Motor neuron (in vitro differentiated cells): ENCODE measurements at places on chromosomes 6 and 20.

DNA sequence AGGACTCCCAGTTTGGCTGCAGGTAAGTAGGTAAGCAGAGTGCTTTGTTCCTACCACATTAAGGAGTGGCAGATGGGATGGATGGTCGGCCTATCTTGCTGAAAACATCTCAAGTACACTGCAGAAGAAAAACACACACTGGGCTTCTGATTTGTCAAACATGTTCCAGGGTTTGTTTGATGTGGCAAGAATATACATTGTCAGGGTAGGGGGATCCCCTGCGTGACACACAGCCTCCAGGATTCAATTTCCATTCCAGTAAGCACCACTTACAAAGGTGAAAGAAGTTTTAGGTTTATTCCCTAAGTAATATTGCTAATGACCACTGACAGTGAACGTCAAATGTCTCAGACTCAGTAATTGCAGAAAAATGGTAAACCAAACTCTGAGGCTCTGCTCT, 26.0 kb upstream of the KIF16B start:
- ATAC-seq: no peak

GRCh38 chr20:22819784-22820183, 215.3 kb upstream of the SSTR4 start:
- ATAC-seq: no peak

DNA sequence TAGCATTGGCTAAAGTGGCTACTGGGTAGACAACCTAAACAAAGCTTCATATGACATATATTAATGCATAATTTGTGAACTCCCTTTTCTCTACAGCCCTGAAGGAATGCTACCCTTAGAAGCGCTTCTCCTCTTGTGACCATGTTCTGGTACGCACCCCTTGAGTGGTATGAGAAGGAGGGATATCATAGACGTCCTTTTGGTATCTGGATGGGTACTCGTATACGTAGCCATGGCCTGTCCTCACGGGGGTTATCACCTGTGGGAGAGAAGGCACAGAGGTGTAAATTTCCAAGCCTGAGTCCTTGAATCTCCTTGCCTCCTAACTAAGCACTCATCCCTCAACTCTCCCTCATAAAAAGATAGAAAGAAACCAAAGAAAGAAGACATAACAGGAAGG, 39.0 kb downstream of the NEDD9 start:
- ATAC-seq: no peak

GRCh38 chr6:17022604-17023003, 79.2 kb upstream of the STMND1 start:
- no peak for ATAC-seq

DNA sequence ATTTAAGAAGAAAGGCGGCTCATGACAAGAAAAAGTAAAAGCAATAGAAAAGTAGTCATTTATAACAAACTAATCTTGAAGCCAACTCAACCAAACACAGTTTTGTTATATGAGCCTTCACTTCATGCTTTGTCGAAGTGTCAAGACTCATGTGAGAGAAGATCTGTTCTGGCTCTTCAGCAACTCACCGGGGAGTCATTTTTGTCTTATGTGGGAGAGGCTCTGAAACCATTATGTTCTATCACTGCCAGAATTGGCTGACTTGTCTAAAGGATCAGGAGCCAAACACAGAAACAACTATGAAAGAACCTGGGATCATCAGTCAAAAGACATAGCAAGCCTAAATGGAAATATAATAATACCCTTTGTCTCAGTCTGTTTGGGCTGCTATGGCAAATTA, 105.2 kb downstream of the CDK19 start:
- ATAC-seq: no peak

- no peak for ATAC-seq
These were observed 42.1 kb downstream of the TRERF1 start for GRCh38 chr6:42409581-42409980.

GRCh38 chr20:492159-492558, 29.8 kb upstream of the TBC1D20 start:
- ATAC-seq: no peak

GRCh38 chr6:77361018-77361417, 102.3 kb downstream of the HTR1B start:
- no peak for ATAC-seq

DNA sequence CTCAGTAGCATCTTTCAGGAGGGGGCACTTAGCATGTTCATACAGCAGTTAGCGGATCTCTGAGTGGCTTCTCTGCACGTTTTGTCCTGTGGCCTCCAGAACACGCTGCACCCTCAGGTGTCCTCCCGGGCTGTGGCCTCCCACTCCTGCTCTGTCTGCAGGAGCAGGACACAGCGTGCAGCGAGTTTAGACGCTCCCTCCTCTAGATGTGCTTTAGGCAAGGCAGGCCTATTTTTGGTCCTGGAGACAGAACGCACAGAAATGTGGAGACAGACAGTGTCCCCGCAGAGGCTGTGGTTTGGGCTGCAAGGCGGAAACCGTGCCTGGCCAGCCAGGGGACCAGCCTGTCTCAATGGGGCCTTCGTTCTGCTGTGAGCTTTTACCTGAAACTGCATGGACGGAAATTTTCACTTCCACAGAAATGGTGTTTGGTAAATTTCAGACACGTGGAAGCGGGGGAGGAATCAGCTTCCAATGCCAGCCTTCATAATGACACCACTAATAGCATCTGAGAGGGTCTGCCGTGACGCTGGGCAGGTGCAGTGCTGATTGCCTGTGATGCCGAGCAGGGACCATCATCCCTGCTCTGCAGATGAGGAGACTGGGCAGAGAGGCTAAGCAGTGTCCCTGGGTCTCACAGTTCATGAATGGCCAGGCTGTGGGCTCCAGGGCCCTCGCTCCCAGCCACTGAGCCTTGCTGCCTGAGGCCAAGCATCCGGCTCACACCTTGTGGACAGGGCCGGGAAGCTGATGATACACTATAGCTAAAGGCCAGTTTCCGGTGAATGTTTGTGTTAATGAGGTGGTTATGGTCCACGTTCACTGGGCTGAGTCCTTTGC, 120.9 kb downstream of the SYCP2 start:
- ATAC-seq: no peak

DNA sequence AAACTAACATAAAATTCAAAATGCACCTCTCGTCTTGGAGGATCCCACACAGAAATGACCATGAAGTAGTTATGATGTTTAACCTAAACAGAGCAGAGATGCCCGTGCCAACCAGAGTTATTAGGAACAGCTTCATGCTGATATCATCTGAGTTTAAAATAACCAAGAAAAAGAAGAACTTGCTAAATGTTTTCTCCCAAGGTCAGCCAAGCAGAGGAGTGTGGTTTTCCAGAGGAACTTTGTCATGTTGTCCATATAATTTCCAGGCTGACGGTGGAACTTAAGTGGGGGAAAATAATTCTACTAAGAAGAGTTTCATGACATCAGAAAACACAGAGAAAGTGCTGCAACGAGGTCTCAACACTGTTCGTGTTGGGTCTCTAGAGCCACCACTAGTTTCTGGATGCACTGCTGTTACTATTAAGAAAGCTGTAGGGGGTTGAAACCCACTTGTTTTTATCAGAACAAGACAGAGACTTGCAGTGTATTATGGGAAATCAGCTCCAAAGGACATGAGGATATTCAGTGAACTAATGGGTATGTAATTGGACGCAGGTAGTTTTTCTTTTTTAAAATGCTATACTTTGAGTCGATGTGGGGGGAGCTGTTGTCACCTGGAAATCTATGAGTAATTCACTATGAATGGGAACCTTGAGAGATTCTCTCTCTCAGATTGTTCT, 5.2 kb downstream of the AGPAT4 start:
- ATAC-seq: no peak

- no peak for ATAC-seq
These were observed 2.2 kb downstream of the BRD2 start for GRCh38 chr6:32970413-32971241.

GRCh38 chr6:34272013-34272926, 23.5 kb upstream of the SMIM29 start:
- no peak for ATAC-seq

GRCh38 chr6:141829566-141830360, 303.0 kb upstream of the GJE1 start:
- ATAC-seq: no peak

DNA sequence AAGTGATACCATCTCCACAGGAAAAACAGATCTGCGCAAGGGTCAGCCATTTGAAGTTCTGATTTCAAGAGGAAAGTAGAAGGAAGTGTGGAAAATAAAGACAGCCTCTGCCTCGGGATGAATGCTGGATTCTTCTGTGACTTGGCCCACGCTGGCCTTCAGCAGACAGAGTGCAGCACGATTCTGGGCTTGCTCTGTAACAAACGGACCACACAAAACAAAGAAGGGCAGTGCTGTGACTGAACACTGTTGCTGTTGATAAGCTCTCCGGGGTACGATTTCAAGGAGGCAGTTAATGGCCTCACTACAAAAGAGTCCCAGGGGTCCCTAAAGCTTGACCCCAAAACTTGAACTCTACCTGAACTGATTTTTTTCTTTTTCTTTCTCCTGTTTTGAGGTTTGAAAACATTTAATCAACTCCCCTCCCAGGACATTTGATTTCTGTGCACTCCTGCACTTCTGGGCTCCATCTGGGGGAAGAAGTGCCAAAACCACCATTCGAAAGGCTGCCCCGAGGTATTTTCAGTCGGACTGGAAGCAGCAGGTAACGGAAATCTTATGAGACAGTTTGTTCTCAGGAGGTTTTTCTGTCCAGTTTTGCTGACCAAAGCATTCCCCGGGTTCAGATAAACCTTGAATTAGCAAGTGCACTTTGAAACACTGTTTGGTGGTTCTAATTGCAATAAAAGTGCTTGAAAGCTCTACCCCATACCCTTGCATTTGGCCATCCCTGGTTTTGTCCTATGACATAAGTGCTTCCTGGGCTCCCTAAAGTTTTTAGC, 189.6 kb downstream of the MYLK4 start:
- no peak for ATAC-seq

DNA sequence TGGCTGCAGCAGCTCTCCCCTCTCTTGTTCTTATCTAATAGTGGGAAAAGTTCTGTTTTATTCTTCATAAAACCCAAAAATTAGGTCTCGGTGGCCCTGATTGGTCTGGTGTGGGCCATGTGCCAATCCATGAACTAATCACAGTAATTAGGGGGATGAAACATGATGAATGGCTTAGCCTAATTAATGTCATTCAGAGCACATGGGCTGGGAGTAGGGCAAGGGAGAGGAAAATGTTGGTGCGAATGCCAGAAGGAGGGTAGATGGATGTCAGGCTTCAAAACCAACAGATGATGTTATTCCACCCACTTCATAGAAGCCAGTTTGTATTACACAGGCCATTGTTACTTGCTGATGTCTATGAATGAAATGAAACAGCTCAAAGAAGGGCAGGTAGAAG, 46.5 kb downstream of the PLEKHG1 start:
- ATAC-seq: no peak

DNA sequence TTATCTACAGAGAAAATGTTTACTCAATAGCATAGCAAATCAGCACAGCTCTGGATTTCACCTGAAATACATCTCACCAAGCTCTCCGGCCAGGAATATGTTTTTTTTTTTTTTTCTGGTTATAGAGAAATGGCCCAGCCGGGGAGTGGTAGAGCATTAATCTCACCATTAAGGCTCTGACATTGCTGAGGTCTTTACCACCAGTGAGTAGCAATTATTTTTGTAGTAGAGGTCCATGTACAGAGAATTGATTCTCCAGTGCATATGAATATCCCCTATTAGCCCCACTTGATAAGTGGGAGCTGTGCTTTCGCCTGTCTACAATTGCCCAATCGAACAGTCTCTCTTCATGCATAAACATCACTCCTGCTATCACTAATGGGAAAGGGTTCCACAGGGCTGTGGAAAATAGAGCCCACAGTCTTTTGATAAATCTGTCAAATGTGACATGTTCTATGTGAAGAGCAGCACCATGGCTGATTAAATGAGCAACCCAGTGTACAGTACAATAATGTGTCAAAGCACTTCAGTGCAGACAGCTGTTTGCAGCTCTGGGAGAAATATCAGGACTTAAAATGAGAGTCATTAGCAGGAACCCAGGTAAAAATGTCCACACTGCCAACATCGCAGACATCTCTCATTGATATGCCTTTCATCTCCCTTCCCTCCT, 227.1 kb upstream of the ID4 start:
- ATAC-seq: peak; percentile 93

DNA sequence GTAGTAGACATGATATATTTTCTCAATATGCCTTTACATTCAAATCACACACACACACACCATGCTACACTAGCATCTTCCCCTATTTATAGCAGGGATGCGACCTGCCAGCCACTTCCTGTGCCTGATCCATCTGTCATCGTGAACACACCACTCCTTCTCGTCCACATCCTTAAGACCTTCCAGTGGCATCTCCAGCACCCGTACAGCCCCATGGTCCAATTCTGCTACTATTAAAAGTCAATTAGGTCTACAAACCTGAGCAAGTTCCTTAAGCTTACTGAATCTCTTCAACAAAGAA, 54.5 kb downstream of the KIF16B start:
- no peak for ATAC-seq

- peak; percentile 37 for ATAC-seq
These were observed 365.2 kb downstream of the SYNE1 start for GRCh38 chr6:152271776-152272464.

DNA sequence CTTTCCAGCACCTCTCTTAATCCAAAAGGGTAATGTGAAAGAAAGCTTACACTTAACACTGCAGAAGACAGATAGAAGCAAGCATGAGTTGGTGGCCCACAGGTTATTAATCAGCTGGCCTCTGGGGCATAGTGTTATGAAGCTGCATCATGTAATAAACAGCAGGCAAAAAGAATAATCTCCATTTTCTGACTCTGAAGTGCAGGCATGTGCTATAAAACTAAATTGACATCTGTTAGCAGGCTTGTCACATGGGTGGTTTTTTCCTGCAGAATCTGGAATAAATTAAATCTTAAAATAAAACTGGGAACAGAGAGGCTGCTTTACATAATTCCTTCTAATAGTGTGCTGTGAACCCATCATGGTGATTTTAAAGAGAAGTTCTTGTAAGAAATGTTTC, 73.3 kb downstream of the METTL24 start:
- ATAC-seq: peak; percentile 62

DNA sequence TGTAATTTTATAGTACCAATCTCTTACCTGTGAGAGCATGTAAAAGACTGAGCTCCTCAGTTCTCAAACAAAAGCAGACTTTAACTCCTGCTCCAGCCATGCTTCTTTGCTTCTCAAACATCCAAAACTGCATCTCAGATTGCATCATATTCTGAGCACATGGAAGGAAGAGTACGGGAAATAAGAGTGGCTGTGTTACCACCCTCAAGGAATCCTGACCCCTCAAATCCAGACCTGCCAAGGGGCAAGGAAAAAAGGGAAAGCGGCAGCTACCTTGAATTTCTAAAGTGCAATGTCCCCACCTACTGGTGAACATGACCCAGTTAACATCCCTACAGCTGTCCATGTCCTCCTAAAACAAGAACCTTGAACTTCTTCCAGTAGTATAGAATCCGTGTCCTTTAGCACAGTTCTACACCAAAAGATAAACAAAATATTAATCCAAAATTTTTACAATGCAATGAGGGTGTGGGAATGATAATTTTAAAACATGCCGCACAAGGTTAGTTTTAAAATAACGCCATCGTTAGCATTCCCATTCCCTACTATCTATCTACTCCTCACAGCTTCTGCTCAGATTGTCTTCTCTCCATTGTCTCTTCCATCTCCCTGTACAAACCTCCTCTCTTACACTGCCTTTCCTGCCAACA, 34.1 kb upstream of the HLA-DQB1 start:
- peak; percentile 90 for ATAC-seq
